Stimulated activated CD4-positive, alpha-beta T cell treated with anti-CD3 and anti-CD28 coated beads, Interleukin-2, amount 100 ng/mL, for 24 hours (primary cell): ENCODE measurements at places on chromosomes 6 and 20.

- no peak for DNase-seq
These were observed 27.4 kb downstream of the KCNQ5 start for GRCh38 chr6:72649032-72649984.

- DNase-seq = no peak
These were observed 263.0 kb upstream of the PLCB4 start for GRCh38 chr20:8805737-8806442.

DNA sequence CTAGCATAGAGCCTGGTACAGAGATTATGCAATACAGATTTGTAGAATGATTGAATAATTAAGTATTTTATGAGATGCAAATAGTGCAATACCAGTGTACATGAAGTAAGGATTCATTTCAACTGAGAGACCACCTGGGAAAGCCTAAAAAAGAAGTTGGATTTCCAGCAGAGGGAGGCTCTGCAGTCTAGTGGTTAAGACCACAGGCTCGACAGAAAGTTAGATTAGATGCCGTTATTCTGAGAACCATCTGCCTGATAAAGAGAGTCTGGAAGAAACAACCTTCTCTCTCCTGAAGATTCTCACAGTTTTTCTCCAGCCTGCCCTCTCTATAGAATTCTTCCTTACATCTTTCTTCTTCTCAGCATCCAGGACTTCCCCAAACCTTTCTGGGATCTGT is 13.6 kb upstream of the TNFRSF21 start:
- no peak for DNase-seq

- DNase-seq = no peak
These were observed 98.2 kb downstream of the SLC35B3 start for GRCh38 chr6:8337147-8337546.

DNA sequence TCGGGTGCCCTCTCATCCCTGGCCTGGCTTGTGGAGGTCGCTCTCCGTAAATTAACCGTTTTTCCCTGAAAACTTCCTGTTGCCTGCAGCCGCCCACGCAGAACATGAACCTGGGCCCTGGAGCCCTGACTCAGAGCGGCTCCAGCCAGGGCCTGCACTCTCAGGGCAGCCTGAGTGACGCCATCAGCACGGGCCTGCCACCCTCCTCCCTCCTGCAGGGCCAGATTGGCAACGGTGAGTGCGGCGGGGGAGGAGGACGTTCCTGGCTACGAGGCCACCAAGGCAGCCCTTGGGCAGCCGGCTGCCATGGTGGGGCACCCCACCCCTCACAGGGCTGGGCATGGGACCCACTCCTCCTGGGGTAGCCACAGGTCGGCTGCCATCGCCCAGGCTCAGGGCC is 17.8 kb downstream of the SS18L1 start:
- no peak for DNase-seq

- DNase-seq = no peak
These were observed 49.0 kb downstream of the RIPOR3 start for GRCh38 chr20:50642288-50642803.

- DNase-seq = no peak
These were observed 5.7 kb downstream of the BMP5 start for GRCh38 chr6:55869674-55870073.

DNA sequence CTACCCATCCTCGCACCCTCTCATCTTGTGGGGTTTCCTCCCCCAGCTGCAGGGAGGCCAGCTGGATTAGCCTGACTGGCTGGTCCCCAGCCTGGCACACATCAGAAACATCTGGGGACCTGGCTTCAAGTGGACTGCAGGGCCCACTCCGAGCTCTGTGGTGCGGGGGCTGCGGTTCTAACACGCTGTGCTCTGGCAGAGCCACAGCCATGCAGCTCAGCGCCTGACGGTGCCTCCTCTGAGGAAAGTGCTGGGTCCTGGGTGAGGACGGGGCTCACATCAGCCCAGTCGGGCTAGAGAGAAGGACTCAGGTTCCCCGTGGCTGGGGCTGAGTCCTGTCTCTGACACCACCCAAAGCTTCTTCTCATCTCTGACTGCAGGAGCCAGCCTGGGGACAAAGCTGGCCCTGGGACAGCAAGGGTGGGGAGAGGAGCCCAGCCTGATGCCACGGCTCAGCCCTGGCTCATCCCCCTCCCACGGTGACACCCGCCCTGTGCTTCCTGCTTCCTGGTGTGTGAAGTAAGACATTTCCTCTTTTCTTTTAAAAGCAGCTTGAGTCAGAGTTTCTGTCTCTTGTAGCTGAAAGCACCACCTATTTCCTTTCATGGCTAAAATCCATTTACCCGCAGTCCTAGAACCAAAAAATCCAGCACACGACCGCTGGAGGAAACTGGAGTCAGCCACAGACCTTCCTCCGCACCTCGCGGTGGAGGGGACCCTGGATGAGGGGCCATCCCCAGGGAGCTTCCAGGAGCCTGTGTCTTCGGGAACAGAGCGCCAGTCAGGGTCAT is 127.4 kb upstream of the AFDN start:
- DNase-seq = peak; percentile 56
